CD8-positive, alpha-beta T cell (primary cell): ENCODE measurements at places on chromosomes 11 and 22.
A peak's percentile ranks its signal among the peaks of the same experiment; 100 is the strongest.

DNA sequence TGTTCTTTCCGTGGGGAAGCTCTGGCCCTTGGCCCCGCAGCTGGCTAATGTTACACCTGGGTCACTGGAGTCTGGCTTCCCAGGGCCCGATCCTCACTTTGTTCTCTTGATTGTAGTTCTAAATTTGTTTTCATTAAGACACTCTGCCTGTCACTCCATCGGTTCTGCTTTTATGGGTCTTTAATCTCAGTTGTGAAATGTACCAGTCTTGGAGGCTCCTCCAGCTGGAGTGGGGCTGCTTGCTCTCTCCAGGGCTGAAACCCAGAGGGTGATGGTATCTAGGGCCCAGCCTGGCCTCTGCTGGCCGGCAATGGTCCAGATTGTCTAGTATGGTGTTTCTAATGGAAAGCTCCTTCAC lies 352.9 kb downstream of the TENM4 start:
- DNase-seq, result no peak

DNA sequence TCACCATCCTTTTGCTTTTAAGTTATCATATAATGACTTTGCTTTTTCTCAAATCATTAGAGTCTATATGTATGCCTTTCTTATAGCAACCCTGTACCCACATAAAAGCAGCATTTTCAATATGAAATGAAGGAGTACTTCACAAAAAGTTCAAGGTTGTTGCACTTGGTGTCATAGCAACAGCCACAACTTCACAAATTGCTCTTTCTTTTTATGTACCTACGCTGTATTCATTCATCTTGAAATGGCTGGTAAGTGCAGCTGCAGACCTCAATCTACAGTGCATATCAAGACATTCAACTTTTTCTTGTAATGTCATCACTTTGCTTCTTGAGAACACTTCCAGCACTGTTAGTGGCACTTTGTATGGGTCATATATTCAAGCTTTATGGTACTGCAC lies 18.6 kb downstream of the CWC15 start:
- no peak for DNase-seq

DNA sequence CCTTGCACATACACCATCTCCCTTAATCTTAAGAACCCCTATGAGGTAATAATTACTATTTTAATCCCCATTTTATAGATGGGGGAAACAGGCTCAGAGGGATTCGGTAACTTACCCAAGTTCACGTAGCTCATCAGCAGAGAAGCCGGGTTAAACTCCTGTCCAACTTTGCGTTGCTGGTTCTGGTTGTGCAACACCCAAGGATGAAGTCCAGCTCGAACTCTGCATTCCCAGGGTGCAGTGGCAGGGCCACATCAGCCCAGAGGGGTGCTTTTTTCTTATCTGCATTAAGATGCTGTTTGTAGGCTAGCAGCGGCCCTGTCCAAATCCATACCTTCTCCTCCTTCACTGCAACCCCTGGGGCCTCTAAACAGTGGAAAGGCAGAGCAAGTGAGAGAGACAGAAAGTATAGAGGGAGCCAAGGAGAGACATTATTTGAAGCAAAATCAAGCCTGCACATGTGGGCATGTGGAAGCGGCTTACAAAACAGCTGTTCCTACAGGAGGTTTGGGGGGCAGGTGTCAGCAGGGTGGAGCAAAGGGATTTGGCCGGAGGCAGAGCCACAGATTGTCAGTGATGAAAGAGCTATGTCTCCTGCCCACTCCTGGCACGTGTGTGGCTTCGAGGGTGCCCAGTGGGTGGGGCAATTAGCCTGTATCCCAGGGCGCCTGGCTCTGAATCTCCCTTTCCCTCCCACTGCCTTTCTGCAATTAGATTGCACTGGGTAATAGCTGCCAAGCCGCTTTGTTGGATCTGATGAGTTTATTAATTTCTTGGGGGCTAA lies 129.5 kb upstream of the TBCEL start:
- no peak for DNase-seq

- no peak for DNase-seq
Observed at GRCh38 chr11:121930004-121930965, 185.7 kb downstream of the BLID start.

DNA sequence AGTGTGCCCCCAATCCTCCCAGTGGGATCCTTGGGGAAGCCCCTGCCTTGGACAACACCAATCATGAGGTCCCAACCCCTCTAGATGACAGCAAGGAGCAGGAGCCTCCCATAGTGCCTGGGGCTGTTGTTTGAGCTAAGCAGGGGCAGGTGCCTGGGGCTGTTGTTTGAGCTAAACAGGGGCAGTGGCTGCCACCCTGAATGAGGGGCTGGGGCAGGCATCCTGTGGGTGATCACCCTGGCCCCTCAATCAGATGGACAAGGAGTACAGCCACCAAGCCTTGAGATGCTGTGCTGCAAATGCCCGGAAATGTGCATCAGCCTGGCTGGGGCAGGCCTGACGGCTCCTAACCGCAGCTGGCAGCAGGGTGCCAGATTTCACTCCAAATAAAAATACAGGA lies 66.7 kb downstream of the MYEOV start:
- no peak for DNase-seq

- no peak for DNase-seq
Observed at GRCh38 chr11:121421149-121421901, 30.8 kb upstream of the SORL1 start.

DNA sequence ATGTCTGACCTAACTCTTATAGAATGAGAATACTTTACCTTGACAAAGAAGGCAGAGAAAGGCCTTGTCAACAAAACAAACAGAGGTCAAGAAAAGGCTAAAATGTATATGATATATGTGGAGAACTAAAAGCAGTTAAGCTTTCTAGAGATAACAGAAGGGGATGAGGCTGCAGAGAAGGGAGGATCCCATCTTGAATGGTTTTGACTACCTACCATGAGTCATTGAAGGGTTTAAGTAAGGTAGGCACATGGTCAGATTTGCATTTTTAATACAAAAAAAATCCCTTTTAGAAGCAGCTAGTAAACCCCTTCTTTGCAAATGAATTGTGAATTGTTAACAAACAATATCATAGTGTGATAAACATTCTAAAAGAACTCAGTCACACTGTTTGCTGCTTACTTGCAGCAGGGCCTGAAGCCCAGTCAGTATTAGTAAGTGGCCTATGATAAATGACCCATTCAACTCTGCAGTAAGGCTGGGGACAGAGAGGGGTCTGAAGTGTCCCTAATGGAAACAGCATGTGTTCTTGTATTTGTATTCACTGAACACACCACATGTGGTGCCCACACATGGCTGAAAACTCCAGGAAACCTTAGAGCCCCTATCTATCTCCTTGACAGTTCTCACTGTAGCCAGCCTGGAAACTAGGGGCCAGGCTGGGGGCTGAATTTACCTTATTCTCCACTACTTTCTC lies 328.8 kb upstream of the PITPNB start:
- no peak for DNase-seq

GRCh38 chr11:46413760-46414465 lies 22.3 kb upstream of the CHRM4 start:
- peak; percentile 20 for DNase-seq

DNA sequence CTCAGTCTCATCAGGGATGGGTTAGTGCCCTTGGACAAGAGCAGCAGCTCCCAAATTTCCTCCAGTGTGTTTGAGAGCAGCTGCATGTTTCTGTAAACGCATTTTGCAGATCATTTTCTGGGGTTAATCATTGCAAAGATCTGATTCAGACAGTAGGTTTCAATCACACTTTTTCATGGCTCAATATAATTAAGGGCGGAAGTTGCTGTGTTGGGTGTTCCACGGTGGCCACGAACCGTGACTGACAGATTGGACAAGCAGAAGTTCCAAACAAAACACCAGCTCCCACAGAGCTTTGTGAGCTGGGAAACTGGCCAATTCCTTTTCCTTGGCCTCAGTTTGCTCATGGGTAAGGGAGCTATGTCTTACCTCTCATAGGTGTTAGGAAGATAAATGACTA lies 8.4 kb upstream of the RASSF10 start:
- no peak for DNase-seq

DNA sequence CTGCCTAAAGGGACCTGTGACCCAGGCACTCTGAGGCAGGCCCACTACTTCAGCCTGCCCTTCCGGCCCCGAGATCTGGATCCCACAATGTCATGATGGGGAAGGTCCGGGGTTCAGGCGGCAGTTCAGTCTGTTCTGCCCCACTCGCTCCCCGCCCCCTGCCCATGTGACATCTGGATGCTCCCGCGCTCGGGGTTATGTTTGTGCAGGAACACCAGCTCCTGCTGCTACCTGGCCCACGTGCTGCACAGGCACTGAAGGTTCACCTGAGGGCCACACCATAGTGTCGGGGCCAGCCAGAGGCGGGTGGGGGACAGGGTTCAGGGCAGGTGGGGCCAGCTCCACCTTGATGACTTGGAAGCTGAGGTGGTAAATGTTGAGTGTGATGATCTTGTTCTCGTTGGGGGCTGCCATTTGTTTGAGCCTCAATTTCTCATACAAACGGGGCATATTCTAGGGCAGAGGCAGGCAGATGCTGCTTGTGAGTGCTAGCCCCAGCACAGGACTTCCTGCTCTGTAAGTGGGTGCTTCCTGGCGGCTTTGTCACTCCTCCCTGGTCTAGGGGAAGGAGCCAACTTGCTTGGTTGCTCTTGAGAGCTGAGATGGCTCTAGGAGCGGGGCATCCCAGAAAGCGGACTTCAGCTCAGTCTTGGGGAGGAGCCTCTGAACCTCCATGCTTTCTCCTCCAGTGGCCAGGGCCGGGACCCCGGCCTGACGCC lies 4.4 kb upstream of the SIPA1 start:
- DNase-seq, result no peak

GRCh38 chr11:10518123-10518522 lies 22.9 kb downstream of the RNF141 start:
- no peak for DNase-seq

DNA sequence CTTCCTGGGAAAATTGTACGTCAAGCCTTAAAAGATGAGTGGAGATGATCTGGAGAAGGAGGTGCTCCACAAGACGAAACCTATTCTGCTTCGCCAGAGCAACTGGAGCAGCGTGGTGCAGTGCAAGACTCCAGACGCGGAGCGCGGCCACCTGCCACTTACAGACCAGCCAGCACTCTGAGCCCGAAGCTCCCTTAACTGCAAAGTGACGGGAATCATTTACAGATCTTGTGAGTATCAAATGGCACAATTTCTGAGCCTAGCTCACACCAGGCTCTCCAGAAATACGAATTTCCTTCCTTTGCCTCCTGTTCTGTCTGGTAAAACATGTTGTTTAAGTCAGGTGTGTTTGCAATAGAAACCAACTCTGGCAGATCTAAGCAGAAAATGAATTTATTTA lies 369.3 kb downstream of the CADM1 start:
- DNase-seq, result no peak
